ENCODE measurements at places on chromosomes 7 and 10. TPM values are rescaled to one million over a fixed set of nuclear protein-coding genes. Genes with fewer than 3 reads are reported as not detected.

The ASB10 gene
- not detected for total RNA-seq

The GBX1 gene
- total RNA-seq, result not detected

The FAM180A gene
- 28.9 TPM for total RNA-seq

The FBXL13 gene
- 2.2 TPM for total RNA-seq

The NEUROD6 gene
- total RNA-seq, result not detected
